Naive thymus-derived CD4-positive, alpha-beta T cell (primary cell): ENCODE measurements at places on chromosomes 4 and X. TPM values are rescaled to one million over a fixed set of nuclear protein-coding genes. Genes with fewer than 3 reads are reported as not detected.
A peak's percentile ranks its signal among the peaks of the same experiment; 100 is the strongest.

SMIM31 gene
- not detected for total RNA-seq

ARHGAP24 gene
- 0.81 TPM for total RNA-seq

BEX3 gene
- total RNA-seq = 75.5 TPM

TRPC5OS gene
- not detected in 2 replicates for total RNA-seq

GRCh38 chr4:87848622-87849351 lies 16.0 kb downstream of the MEPE start:
- H3K27me3 ChIP-seq = no peaks in the 10 kb centered on the region
- H3K36me3 ChIP-seq = no peaks in the 10 kb centered on the region
- peak; percentile 31 for DNase-seq
- peaks cover 9% of the 10 kb centered on the region for H3K4me1 ChIP-seq
- peak overlapping the region; percentile 26 for H3K4me3 ChIP-seq

PCDH18 gene
- 0.30 TPM for total RNA-seq

GRCh38 chrX:47158131-47158530 lies 13.1 kb downstream of the RBM10 start:
- DNase-seq = no peak
- no peaks in the 10 kb centered on the region for H3K27me3 ChIP-seq
- H3K36me3 ChIP-seq = peaks cover 13% of the 10 kb centered on the region
- no peak overlapping the region for H3K27ac ChIP-seq

DMRTC1 gene
- 0.27 TPM for total RNA-seq

DNA sequence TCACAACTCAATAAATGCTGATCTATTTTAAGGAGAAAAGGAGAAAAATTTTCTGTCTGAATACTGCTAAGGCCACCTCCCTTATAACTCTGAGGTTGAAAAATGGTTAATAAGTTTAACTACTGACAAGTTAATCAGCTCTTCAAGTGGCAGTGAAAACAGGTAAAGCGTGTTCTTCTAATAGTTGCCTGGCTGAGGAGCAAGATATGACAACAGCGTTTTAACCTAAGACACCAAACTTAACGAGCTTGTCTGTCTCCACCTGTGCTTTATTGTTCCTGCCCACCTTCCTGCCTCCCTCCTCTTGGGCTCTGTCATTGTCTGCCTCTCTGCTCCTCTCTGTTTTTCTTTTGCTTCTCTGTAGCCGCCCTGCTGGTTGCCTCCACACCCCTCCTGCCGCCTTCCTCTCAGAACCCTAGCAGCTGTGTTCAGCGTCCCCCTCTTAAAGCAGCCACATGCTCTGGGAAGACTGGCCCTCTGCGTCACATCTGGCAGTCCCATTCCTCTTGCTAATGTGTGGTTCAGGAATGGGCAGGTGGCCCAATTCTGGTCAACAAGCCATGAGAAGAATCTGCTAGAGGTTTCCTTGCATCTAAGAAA lies 4.3 kb upstream of the TSPAN5 start:
- H3K27ac ChIP-seq = peak overlapping the region; percentile 86
- peak overlapping the region; percentile 8 for H3K4me3 ChIP-seq
- H3K4me1 ChIP-seq = peaks cover 49% of the 10 kb centered on the region
- no peaks in the 10 kb centered on the region for H3K27me3 ChIP-seq
- no peaks in the 10 kb centered on the region for H3K36me3 ChIP-seq

GRCh38 chr4:5703831-5704230 lies 4.5 kb downstream of the EVC2 start:
- no peak overlapping the region for H3K27ac ChIP-seq
- H3K36me3 ChIP-seq = no peaks in the 10 kb centered on the region
- H3K4me1 ChIP-seq = no peaks in the 10 kb centered on the region
- H3K27me3 ChIP-seq = no peaks in the 10 kb centered on the region
- no peak for DNase-seq

DNA sequence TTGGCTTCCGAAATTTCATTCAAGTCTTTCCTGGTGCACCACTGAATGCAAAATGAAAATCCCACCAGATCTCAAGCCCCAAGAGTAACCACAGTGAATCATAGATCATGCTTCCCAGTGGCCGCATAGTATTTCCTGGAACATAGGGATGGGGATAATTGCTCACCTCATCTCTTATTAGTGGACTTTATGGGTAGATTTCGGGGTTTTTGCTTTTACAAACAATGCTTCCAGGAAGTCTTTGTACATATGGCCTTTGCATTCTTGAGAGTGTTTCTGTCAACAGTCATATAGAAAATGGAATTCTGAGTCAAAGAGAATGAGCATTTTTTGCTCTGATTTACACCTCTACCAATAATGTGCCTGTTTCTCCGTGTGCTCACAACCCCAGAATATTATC lies 53.4 kb downstream of the PPEF2 start:
- H3K27ac ChIP-seq = no peak overlapping the region
- H3K4me1 ChIP-seq = no peaks in the 10 kb centered on the region
- H3K27me3 ChIP-seq = no peaks in the 10 kb centered on the region

GRCh38 chrX:1224954-1225353 lies 12.5 kb upstream of the CRLF2 start:
- H3K4me3 ChIP-seq = no peak overlapping the region
- peak; percentile 19 for DNase-seq
- no peak overlapping the region for H3K27ac ChIP-seq
- no peaks in the 10 kb centered on the region for H3K27me3 ChIP-seq
- H3K4me1 ChIP-seq = no peaks in the 10 kb centered on the region
- H3K36me3 ChIP-seq = no peaks in the 10 kb centered on the region

DNA sequence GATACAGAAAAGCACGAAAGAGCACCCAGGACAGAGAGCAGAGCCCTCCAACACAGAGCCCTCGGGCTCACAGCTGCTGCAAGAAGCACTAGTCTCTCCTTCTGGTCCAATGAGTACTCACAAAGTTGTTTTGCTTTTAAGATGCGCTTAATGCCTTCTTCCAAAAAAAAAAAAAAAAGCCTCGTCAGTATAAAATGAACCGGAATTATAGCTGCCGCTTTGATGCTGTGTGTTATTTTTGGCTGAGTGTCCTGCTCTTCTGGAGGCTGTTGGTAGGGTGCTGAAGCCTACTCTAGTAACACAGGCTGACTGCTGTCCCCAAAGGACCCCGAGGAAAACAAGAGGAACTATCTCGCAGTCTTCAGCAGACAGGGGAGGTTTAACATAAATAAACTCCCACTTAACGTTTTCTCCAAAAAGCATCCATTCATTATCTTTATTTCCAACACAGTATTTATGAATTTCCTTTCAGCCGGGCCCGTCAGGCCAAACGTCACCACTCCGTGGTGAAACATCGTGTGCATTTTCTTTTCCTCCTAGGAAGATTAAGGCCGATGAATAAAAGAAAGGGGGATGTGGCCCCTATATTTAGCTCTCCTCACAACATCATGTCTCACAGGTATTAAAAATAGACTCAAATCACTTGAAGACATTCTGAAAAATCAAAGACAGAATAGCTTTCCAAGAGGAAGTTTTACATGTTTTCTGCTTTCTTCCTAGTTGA lies 213.7 kb upstream of the PPARGC1A start:
- H3K4me3 ChIP-seq = no peak overlapping the region
- no peaks in the 10 kb centered on the region for H3K36me3 ChIP-seq
- DNase-seq = no peak
- no peaks in the 10 kb centered on the region for H3K4me1 ChIP-seq

GRCh38 chr4:151340751-151341385 lies 15.5 kb upstream of the SH3D19 start:
- no peaks in the 10 kb centered on the region for H3K27me3 ChIP-seq
- no peaks in the 10 kb centered on the region for H3K36me3 ChIP-seq
- no peak overlapping the region for H3K4me3 ChIP-seq
- no peak overlapping the region for H3K27ac ChIP-seq
- no peak for DNase-seq

- H3K27ac ChIP-seq = no peak overlapping the region
- H3K4me3 ChIP-seq = no peak overlapping the region
- peaks cover 5% of the 10 kb centered on the region for H3K27me3 ChIP-seq
- DNase-seq = no peak
Observed at GRCh38 chr4:153260553-153261300, 56.5 kb downstream of the TRIM2 start.

GRCh38 chrX:87846956-87847355 lies 329.4 kb downstream of the KLHL4 start:
- no peak overlapping the region for H3K27ac ChIP-seq
- H3K27me3 ChIP-seq = no peaks in the 10 kb centered on the region
- H3K4me1 ChIP-seq = no peaks in the 10 kb centered on the region
- no peak for DNase-seq
- no peak overlapping the region for H3K4me3 ChIP-seq
- H3K36me3 ChIP-seq = no peaks in the 10 kb centered on the region

DNA sequence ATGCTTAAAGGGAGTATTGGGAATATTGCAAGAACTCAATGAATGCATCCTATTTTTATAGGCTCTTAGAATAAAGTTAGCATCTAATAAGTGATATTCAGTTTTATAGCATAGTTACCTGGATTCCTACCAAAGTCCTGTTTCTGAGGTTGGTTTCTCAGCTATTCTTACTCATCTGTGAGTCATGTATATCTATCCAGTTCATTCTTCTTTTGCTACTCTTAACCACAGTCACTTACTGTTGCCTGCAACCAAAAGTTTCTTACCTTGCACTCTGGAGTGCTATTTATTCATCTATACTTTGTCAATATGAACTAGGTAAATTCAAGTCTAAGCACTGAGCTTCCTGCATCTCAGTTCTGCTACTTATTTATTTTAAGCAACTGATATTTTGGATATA lies 322.5 kb downstream of the HS3ST1 start:
- H3K4me3 ChIP-seq = no peak overlapping the region
- DNase-seq = no peak
- no peak overlapping the region for H3K27ac ChIP-seq

TLR6 gene
- total RNA-seq = 1.9 TPM

DUSP9 gene
- total RNA-seq = not detected in 2 replicates

DNA sequence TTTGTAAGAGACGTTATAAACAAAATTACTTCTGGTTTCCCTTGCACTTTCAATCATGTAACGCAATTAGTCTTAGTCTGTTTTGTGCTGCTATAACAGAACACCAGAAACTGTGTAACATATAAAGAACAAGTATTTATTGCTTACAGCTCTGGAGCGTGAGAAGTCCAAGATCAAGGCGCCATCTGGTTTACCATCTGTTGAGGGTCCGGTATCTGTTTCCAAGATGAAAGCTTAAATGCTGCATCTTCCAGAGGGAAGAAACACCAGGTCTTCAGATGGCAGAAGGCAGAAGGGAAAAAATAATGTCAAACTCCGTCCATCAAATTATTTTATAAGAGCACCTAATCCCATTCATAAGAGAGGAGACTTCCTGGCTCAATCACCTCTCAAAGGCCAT lies 474.1 kb downstream of the PDGFC start:
- no peak for DNase-seq
- H3K27me3 ChIP-seq = peaks cover 3% of the 10 kb centered on the region
- H3K4me3 ChIP-seq = no peak overlapping the region
- H3K27ac ChIP-seq = no peak overlapping the region
- no peaks in the 10 kb centered on the region for H3K4me1 ChIP-seq

GRCh38 chrX:71052721-71053120 lies 15.4 kb downstream of the SNX12 start:
- H3K4me1 ChIP-seq = no peaks in the 10 kb centered on the region
- DNase-seq = no peak
- H3K27ac ChIP-seq = no peak overlapping the region
- H3K4me3 ChIP-seq = no peak overlapping the region

DNA sequence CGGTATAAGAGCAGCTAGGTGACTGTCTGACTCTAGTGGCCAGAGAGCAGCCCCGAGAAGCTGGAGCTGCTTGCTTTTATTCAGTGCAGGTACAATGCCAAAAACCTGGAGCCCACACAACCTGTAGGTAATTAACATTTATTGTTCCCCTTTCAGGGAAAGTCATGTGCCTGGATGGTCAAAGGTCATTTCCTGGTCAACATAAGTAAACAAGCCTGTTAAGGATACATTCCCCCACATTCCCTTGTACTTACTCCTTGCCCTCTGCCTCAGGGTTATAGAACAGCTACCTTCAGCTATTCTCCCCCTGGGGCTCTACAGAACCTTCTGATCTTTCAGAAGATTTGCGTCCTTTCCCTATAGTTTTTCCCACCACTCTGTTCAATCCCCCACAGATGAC lies 253.4 kb downstream of the TMA16 start:
- no peak overlapping the region for H3K27ac ChIP-seq
- no peaks in the 10 kb centered on the region for H3K36me3 ChIP-seq
- H3K4me1 ChIP-seq = no peaks in the 10 kb centered on the region
- no peak overlapping the region for H3K4me3 ChIP-seq
- no peak for DNase-seq

- H3K27ac ChIP-seq = peak overlapping the region; percentile 96
- peaks cover 25% of the 10 kb centered on the region for H3K4me1 ChIP-seq
- no peaks in the 10 kb centered on the region for H3K36me3 ChIP-seq
- peak overlapping the region; percentile 83 for H3K4me3 ChIP-seq
- DNase-seq = no peak
- H3K27me3 ChIP-seq = no peaks in the 10 kb centered on the region
Observed at GRCh38 chr4:109562457-109563239, 2.6 kb downstream of the MCUB start.

GRCh38 chr4:125121581-125121980 lies 193.2 kb upstream of the FAT4 start:
- H3K36me3 ChIP-seq = no peaks in the 10 kb centered on the region
- DNase-seq = no peak
- no peak overlapping the region for H3K27ac ChIP-seq
- no peak overlapping the region for H3K4me3 ChIP-seq
- H3K4me1 ChIP-seq = no peaks in the 10 kb centered on the region

DNA sequence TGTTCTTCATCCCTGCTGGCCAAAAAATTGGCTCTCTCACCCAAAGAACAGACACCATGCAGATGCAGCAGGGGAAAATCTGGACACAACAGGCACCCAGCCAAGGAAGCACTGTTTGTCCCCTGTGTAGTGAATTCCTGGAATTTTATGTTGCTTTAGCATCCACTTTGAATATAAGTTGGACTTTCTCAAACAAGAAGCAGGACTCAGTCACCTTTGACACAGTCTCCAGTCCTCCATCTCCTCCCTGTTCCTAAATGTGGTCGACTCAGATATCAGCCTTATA lies 11.8 kb downstream of the ZNF182 start:
- peaks cover 6% of the 10 kb centered on the region for H3K4me1 ChIP-seq
- no peak overlapping the region for H3K4me3 ChIP-seq
- no peaks in the 10 kb centered on the region for H3K27me3 ChIP-seq
- H3K27ac ChIP-seq = peak overlapping the region; percentile 39
- H3K36me3 ChIP-seq = no peaks in the 10 kb centered on the region

DNA sequence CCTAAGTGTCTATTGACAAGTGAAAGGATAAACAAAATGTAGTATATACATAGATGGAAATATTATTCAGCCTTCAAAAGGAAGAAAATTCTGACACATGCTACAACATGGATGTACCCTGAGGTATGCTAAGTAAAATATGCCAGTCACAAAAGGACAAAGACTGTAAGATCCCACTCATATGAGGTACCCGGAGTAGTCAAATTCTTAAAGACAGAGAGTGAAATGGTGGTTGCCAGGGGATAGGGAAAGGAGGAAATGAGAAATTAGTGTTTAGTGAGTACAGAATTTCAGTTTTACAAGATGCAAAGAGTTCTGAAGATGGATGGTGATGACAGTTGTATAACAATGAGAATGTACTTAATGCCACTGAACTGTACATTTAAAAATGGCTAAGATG lies 102.3 kb upstream of the NAP1L5 start:
- no peaks in the 10 kb centered on the region for H3K4me1 ChIP-seq
- H3K36me3 ChIP-seq = no peaks in the 10 kb centered on the region
- no peak overlapping the region for H3K27ac ChIP-seq
- no peak for DNase-seq
- no peak overlapping the region for H3K4me3 ChIP-seq

POU3F4 gene
- not detected in 2 replicates for total RNA-seq
